ENCODE measurements at places on chromosomes 13 and 19. TPM values are rescaled to one million over a fixed set of nuclear protein-coding genes. Genes with fewer than 3 reads are reported as not detected.

DNA sequence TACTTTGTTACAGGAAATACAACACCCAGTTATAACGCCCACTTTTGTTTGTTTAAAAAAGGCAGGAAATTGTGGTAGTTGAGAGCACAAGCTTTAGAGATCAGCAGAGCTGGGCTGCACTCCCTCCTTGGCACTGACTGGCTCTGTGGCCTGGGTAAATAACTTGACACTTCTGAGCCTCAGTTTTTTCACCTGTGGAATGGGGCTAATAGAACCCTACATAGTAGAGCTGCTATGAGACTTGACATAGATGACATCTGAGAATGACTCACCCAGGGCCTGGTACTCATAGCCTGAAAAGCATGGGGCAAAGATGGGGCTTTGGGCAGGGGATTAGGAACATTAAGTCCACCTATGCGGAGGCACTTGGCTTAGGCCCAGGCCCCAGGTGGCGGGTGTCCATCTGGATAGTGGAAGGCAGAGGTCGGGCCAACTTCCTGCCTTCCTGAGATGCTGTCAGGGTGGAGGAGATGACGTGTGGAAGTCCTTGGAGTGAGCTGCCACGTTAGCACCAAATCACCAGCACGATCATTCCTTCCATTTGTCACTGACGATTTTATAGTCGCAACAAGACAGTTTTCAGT is 159.1 kb downstream of the KATNAL1 start:
- H3K4me1 ChIP-seq, result no peaks in the 10 kb centered on the region
- no peak overlapping the region for H3K4me3 ChIP-seq
- H3K27ac ChIP-seq, result no peak overlapping the region
- DNase-seq, result no peak
- no peaks in the 10 kb centered on the region for H3K27me3 ChIP-seq
- no peaks in the 10 kb centered on the region for H3K36me3 ChIP-seq

DNA sequence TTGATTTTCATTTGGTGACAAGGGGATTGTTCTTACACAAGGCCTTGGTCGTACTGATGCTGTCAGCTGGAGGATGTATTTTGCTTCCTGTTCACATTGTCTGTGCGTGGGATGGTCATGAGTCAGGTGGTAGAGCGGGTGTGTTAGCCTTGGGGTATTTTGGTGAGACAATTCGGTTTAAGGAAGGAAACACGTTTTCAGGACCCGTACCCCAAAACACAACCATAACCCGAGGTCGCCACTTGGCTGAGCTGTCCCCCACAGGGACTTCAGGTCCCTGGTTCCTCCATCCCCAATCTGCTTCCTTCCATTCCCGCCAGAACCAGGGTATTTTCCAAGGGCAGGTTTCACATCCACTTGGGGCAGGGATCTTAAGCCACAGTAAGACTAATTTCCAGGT is 15.0 kb downstream of the MYO9B start:
- H3K4me3 ChIP-seq, result no peak overlapping the region
- no peak overlapping the region for H3K27ac ChIP-seq
- no peaks in the 10 kb centered on the region for H3K36me3 ChIP-seq
- DNase-seq, result no peak

DNA sequence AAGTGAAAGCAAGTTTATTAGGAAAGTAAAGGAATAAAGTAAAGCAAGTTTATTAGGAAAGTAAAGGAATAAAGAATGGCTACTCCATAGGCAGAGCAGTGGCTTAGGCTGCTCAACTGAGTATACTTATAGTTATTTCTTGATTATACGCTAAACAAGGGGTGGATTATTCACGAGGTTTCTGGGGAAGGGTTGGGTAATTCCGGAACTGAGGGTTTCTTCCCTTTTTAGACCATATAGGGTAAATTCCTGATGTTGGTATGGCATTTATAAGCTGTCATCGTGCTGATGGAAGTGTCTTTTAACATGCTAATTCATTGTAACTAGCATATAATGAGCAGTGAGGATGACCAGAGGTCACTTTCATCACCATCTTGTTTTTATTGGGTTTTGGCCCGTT is 194.3 kb downstream of the DLEU7 start:
- DNase-seq, result no peak
- H3K4me3 ChIP-seq, result no peak overlapping the region
- H3K27ac ChIP-seq, result no peak overlapping the region
- H3K27me3 ChIP-seq, result no peaks in the 10 kb centered on the region
- no peaks in the 10 kb centered on the region for H3K4me1 ChIP-seq

DNA sequence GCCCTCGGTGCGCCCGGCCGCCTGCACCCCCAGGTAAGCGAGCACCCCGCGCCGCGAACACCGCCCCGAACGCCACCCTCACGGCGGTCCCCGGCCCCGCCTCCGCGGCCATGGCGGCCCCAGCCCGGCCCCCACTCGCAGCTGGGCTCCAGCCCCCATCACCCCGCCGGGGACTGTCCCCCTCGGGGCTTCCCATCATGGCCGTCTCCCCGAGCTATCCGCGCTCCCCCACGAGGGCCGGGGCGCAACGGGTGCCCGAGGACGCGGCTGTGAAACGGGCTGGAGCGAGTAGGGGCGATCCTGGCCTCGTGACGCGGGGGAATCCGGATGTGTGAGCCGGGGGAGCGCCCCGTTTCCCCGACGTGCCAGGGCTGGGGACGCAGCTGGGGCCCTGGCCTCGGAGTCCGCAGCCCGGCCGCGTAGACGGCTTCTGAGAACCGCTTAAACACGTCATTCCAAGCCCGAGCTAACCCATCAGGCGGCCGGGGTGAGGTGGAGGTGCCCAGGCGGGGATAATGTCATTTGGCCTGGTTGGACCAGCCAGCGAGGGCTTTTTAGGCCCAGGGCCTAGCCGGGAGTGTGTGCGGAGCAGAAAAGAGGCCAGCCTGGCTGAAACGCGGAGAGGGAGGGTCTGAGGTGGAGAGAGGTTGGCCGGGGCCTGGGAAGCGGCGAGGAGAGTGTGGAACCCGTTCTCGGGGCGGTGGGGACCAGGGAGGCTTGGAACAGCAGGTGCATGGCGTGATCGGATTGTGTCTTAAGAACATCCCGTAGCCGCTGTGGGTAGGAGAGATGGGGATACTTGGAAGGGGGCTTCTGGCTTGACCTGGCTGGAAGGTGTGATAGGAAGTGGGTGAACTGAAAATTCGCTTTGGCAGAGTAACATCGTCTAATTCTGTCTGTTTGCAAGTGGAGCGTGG is 550 bp downstream of the CERS4 start:
- no peaks in the 10 kb centered on the region for H3K36me3 ChIP-seq
- peak overlapping the region; percentile 99 for H3K4me3 ChIP-seq
- peak overlapping the region; percentile 63 for H3K27ac ChIP-seq
- peak; percentile 79 for DNase-seq
- peaks cover 35% of the 10 kb centered on the region for H3K4me1 ChIP-seq

GRCh38 chr19:3620145-3620816 is 6.3 kb downstream of the CACTIN start:
- no peak overlapping the region for H3K4me3 ChIP-seq
- H3K36me3 ChIP-seq, result no peaks in the 10 kb centered on the region
- H3K27ac ChIP-seq, result no peak overlapping the region
- H3K4me1 ChIP-seq, result peaks cover 2% of the 10 kb centered on the region

DNA sequence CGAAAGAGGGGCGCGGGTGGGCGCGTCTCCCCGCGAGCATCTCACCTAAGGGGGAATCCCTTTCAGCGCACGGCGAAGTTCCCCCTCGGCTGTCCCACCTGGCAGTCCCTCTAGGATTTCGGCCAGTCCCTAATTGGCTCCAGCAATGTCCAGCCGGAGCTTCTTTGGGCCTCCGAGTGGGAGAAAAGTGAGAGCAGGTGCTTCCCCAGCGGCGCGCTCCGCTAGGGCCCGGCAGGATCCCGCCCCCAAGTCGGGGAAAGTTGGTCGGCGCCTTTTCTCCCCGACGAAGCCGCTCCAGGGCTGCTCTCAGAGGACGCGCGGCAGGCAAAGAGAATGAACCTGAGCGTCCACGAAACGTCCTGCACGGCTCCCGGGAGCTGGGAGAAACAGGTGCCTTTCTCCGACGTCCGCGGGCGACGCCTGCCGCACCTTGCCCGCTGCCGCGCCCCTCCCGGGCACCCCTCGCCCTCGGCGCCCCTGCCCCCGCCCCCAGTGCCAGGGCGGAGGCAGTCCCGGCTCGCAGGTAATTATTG is 366 bp upstream of the KL start:
- H3K4me3 ChIP-seq, result peak overlapping the region; percentile 65
- peaks cover 63% of the 10 kb centered on the region for H3K27me3 ChIP-seq
- peaks cover 9% of the 10 kb centered on the region for H3K4me1 ChIP-seq
- H3K27ac ChIP-seq, result no peak overlapping the region
- DNase-seq, result peak; percentile 58
- H3K36me3 ChIP-seq, result no peaks in the 10 kb centered on the region

DNA sequence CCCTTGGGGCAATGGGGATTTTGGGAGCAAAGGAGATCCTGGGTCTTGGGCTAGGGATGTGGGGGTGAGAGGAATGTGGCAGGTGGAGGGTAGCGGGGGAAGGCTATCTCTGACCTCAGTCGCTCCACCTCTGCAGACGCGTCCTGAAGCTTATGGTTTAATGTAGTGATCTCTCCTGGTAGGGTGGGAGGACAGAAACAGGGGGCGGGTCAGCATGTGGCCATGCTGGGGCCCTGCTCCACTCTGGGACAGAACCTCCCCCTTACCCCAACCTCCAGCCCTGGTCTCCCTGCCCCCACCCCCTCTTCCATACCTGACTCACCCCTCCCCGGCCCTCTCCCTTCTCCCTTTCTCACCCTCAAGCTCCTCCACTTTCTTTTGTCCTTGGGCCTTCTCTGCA is 1.4 kb downstream of the BST2 start:
- peak overlapping the region; percentile 90 for H3K27ac ChIP-seq
- peak overlapping the region; percentile 62 for H3K4me3 ChIP-seq
- H3K27me3 ChIP-seq, result no peaks in the 10 kb centered on the region
- H3K36me3 ChIP-seq, result no peaks in the 10 kb centered on the region
- peak; percentile 57 for DNase-seq

The PRRG2 gene
- total RNA-seq, result 10.5 TPM

The SERPINE3 gene
- 0.17 TPM for total RNA-seq

The EXOC3L2 gene
- total RNA-seq, result 0.35 TPM

Measured in GM23338 (cell line).